ENCODE measurements at places on chromosomes 16 and 17.

DNA sequence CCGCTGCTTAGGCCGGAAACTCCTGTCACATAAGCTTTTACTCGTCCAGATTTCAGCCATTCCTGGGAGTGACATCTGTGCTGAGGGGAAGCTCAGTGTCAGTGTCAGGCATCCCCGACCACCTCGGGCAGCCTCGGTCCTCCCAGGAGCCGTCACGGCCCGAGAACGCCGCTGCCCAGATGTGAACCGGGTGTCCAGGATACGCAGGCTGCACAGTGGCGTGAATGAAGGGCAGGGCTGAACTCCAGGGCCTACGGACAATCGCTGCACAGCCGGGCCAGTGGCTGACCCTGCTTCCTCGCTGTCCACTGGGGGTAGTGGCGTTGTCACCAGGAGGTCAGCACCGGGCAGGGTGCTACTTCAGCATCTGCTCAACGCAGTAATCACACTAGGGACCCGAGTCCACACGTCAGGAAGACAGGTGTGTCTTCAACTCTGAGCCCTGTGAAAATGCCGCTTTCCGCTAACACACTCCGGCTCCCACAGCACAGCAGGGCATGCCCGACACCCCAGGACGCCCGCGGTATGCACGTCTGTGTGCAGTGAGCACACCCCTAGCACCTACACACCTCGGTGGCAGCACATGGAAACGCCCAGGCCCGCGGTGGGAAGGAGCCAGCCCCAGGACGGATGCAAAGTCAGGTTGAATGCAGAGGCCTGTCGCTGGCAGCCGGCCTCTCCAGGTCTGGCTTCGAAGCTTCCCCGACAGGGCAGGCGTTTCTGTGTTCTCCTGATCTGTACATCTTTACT, 3.1 kb downstream of the LMF1 start:
- DNase-seq: no peak

GRCh38 chr17:72838581-72838980, 253.9 kb downstream of the SLC39A11 start:
- DNase-seq: no peak

GRCh38 chr17:48569240-48569582, 8.9 kb downstream of the HOXB4 start:
- DNase-seq: no peak

DNA sequence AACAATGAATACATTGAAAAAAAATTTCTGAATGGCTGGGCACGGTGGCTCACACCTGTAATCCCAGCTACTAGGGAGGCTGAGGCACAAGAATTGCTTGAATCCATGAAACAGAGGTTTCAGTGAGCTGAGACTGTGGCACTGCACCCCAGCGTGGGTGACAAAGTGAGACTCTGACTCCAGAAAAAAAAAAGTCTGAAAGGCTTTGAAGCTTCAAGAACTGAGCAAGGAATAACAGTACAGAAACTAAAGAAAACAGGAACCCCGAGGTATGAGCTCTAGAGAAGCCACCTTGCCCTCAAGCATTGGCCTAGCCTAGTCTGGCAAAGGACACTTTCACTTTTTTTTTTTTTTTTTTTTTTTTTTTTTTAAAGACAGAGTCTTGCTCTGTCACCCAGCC, 45.0 kb downstream of the TEX2 start:
- no peak for DNase-seq

- DNase-seq: no peak
Measured at GRCh38 chr17:77212833-77213777, 72.3 kb downstream of the SEC14L1 start.

DNA sequence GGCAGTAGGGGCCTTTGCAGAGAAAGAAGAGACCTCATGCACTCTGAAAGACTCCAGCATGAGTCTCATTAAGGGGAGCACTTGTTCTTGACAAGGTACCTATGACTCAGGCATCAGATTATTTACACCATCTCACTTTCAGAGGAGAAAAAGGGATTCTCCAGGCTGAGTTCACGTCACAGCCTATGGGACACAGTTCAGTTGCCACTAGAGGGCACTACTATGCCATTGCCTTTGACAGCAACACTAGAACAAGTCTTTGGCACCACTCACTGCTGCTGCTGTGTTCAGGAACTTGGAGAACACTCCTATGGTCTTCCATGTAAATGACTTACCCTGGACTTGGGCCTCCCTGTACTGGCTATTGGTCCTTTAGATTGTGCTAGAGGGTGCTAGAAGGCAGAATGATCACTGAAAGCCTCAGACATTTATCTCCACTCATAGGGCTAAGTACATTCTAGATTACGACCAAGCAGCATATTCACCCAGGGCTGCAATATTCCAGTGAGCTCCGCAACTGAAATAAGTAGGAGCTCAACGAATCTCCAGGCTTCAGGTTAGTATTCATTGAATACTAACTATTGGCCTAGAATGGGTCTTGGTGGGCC, 225.1 kb upstream of the CA10 start:
- no peak for DNase-seq

DNA sequence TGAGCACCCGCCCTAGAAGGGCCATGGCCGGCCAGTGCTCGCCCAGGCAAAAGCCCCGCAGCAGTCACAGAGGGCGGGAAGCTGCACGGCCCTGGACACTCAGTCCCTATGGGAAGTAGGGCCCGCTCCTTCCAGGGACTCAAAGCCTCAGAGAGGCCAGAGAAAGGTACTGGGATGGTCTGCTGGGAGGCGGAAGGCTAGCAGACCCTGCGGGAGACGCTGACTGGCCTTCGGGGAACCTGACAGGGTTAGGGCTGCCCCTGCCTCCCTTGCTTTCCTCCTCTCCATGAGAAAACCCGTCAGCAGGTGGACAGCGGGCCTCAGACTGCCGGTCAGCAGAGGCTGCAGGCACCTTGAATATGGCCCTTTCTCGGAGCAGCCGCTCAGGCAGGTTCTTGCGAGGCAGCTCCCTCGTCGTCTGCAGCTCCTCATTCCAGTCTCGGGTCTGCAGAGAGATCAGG, 11.5 kb downstream of the CLUH start:
- no peak for DNase-seq

GRCh38 chr17:58316260-58316960, 12.2 kb downstream of the TSPOAP1 start:
- DNase-seq: no peak

GRCh38 chr16:56038564-56039098, 152.7 kb upstream of the GNAO1 start:
- DNase-seq: no peak

- DNase-seq: no peak
Measured at GRCh38 chr17:39632153-39632941, 4.6 kb upstream of the STARD3 start.

DNA sequence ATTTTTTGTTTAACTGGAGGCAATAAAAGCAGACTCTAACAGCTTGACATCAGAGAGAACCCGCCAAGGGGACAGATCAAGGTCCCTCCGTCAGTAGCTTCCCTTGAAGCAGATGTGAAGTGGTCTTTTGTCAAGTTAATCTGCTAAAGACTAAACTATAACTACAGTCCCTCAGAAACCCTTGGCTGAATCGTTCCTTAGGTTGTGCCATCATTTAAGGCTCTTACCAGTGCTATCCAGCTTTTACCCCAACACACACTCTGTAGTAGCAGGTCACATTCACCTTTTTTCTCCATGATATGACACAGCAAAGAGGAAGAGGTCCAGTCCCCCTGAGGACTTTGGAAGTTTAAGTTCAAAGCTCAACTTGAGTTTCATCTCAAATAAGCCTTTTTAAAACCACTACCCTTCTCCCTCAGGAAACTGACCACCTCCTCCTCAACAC, 49.7 kb downstream of the ERN1 start:
- no peak for DNase-seq

All from astrocyte of the cerebellum (primary cell).